NCI-H446 treated with DMSO at 0.1 percent for 48 hours (cell line): ENCODE measurements at places on chromosomes 12 and 14.
A peak's percentile ranks its signal among the peaks of the same experiment; 100 is the strongest.

DNA sequence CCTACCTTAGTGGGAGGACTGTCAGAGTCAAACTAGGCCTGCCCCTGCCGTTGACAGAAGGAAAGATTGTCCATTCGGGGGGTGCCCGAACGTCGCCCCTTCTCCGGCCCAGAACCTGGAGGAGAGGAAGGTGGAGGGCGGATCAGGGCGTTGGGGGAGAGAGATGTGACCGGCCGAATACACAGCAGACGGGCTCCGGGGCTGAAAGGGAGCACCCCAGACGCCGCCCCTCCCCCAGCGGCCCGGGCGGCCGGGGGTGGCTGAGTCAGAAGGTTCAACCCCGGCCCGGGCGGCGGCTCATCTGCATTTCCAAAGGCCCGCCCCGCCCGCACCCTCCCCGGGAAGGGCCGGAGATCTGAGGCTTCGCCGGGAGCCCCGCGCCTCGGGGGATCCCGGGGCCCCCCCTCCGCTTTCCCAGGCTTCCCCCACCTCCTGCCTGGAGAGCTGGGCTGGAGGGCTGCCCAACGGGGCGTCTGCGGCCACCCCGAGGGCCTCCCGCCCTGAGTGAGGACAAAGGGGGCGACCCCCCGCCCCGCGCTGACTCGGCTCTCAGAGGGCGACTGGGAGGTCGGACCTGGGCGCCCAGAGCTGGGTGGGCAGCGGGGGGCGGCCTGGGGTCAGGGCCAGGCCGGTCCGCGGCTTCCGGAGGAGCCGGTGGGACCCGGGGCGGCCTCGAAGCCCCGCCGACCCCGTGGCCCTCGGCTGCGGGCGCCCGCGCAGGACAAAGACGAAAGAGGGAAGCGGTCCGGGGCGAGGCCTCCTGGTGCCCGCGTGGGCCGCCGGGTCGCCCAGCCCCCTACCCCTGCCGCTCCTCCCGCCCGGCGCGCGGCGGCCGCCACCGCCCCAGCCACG, 3.7 kb upstream of the SETD1B start:
- DNase-seq = peak; percentile 35

- DNase-seq = no peak
Measured at GRCh38 chr14:42028607-42029006, 421.9 kb downstream of the LRFN5 start.

GRCh38 chr14:55957950-55958349, 160.3 kb upstream of the PELI2 start:
- no peak for DNase-seq

DNA sequence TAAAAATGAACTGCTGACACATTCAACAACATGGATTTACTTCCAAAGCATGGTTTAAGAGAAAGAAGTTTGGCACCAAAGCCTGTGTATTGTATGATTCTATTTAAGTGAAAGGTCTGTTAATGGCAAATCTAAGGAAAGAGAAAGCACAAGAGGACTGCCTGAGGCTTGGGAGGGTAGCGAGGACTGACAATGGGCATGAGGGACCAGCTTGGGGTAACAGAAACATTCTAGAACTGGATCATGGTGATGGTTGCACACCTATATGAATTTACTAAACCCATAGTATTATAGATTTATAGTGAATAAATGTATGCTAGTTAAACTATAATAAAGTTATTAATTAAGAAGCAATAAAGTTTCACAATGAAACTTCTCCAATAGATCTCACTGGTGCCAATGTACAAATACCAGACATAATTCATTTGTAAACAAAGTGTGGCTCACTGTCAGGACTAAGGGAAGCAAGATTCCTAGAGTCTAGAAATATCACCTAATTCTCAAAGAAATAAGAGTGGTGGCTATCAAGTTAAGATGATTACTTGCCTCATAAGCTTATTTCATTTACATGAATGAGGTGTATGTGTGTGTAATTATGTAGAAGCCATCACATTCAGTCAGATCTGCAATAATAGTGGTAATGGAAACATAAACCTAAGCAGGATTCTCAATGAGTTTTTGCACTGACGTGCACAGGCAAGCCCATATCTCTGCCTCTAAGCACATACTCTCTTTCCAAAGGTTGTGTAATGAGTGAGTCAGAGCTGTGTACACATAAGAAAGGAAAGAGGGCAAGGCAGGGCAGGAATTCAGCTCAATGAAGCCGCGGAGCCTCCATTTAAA, 353.4 kb downstream of the KCNH5 start:
- no peak for DNase-seq

DNA sequence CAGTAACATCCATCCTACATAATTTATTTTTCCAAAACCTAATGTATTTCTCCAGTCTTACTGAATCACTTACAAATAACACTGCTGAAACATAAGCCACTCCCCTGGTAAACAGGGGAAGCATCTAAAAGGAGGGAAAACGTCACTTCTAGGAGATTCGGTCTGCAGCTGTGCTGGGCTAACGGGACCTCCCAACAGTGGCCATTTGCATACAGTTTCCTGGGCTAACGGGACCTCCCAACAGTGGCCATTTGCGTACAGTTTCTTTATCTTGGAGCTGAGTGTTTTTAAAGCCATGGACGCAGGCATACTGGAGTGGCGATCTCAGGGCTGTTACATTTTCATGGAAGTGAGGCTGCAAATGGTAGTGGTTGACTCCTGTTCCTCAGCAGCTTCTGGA, 242.9 kb downstream of the TMEM132D start:
- DNase-seq = no peak
